Activated CD4-positive, alpha-beta T cell treated with anti-CD3 and anti-CD28 coated beads, Interleukin-2, amount 10 ng/mL, durations not matched to agents 7 days and 5 days (primary cell): ENCODE measurements at places on chromosomes 1 and 21. TPM values are rescaled to one million over a fixed set of nuclear protein-coding genes. Genes with fewer than 3 reads are reported as not detected.

The NR5A2 gene
- total RNA-seq = not detected

The CD48 gene
- total RNA-seq = 309 TPM

The ZBTB8A gene
- total RNA-seq = 0.31 TPM

The HLX gene
- not detected for total RNA-seq

The FCRLB gene
- 0.23 TPM for total RNA-seq

The PGLYRP4 gene
- total RNA-seq = not detected

DNA sequence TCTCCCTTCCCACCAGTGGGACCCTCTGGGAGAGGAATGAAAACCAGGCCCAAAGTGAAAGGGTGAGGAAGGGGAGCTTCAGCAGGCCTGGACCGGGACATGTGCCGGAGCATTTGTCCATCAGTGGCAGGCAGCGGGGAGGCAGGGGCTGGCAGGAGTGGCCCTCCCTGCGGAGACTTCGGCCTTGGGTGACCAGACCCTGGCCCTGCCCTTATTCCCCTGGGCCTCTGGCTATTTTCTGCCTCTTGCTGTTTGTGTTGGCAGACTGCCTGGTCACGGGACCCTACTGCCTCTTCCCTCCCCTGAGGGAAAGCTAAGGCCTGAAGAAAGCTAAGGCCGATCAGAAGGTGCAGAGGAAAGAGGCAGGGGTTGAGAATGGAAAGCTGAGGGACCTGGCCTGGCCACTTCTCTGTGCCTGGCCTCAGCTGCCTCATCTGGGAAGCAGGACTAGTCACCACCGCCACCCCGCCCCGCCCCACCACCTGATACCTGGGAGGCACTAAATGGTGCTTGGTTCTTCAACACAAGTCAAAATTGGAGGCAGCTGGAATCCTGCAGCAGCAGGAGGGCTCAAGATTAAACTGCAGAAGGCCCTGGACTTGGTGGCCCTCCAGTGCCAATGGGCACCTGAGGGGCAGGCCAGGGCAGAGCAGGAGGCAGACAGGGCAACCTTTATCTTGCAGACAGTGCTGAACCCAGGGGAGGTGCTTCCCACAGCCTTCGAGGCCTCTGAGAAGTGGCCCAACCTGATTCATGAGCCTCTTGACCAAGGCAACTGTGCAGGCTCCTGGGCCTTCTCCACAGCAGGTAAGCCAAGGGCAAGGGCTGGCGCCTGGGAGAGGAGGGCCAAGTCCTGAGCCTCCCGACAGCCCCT lies 7.9 kb downstream of the TINAGL1 start:
- peaks cover 2% of the 10 kb centered on the region for H3K4me1 ChIP-seq
- no peaks in the 10 kb centered on the region for H3K36me3 ChIP-seq
- H3K27ac ChIP-seq = no peak overlapping the region
- DNase-seq = no peak

- peaks cover 51% of the 10 kb centered on the region for H3K27me3 ChIP-seq
- H3K4me1 ChIP-seq = peaks cover 26% of the 10 kb centered on the region
- no peaks in the 10 kb centered on the region for H3K36me3 ChIP-seq
- peak; percentile 22 for DNase-seq
- peak within 1 kb of the TSS; percentile 74 for H3K4me3 ChIP-seq
- H3K27ac ChIP-seq = peak within 1 kb of the TSS; percentile 59
These were observed at the start of gene GIPC2 for GRCh38 chr1:78045926-78046778. TSS of gene GIPC2 (plus strand) at chr1:78045966. CDS start at chr1:78046095, 129 bp downstream.

- H3K4me3 ChIP-seq = no peak overlapping the region
- no peaks in the 10 kb centered on the region for H3K36me3 ChIP-seq
- peak; percentile 82 for DNase-seq
- H3K27ac ChIP-seq = no peak overlapping the region
- H3K27me3 ChIP-seq = peaks cover 19% of the 10 kb centered on the region
These were observed 6.9 kb upstream of the GPATCH4 start for GRCh38 chr1:156608036-156608674.

- DNase-seq = no peak
- H3K4me3 ChIP-seq = no peak overlapping the region
- peak overlapping the region; percentile 89 for H3K27ac ChIP-seq
- peaks cover 51% of the 10 kb centered on the region for H3K36me3 ChIP-seq
These were observed 93.7 kb downstream of the ITPKB start for GRCh38 chr1:226645279-226645976.

GRCh38 chr1:82503822-82504221 lies 703.1 kb downstream of the ADGRL2 start:
- H3K4me3 ChIP-seq = no peak overlapping the region
- no peaks in the 10 kb centered on the region for H3K4me1 ChIP-seq
- H3K27me3 ChIP-seq = no peaks in the 10 kb centered on the region
- no peak overlapping the region for H3K27ac ChIP-seq

- peak overlapping the region; percentile 99 for H3K4me3 ChIP-seq
- H3K27me3 ChIP-seq = no peaks in the 10 kb centered on the region
- DNase-seq = no peak
- H3K36me3 ChIP-seq = peaks cover 78% of the 10 kb centered on the region
These were observed 5.6 kb downstream of the PPP1R15B start for GRCh38 chr1:204405988-204406387.

- H3K4me1 ChIP-seq = peaks cover 78% of the 10 kb centered on the region
- peak overlapping the region; percentile 84 for H3K4me3 ChIP-seq
- H3K36me3 ChIP-seq = peaks cover 7% of the 10 kb centered on the region
- DNase-seq = peak; percentile 81
These were observed 32.7 kb upstream of the WASF2 start for GRCh38 chr1:27522432-27523336.

DNA sequence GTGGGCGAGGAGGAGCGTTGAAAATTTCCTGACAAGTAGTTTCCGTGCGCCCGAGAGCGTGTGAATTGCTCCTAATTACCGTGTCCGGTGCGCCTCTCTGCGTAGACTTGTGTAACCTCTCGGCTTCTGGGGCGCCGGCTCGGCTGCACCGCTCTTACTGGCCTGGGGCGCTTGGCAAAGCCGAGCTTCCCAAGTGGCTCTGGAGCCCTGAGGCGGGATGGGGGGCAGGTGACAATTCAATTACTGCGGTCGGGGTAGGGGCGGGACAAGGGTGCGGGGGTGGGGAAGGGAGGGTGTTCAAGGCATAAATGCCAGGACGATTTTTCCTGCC lies 392 bp upstream of the DMRTA2 start:
- peak overlapping the region; percentile 76 for H3K4me3 ChIP-seq
- DNase-seq = peak; percentile 33
- H3K36me3 ChIP-seq = peaks cover 12% of the 10 kb centered on the region
- H3K4me1 ChIP-seq = peaks cover 47% of the 10 kb centered on the region

DNA sequence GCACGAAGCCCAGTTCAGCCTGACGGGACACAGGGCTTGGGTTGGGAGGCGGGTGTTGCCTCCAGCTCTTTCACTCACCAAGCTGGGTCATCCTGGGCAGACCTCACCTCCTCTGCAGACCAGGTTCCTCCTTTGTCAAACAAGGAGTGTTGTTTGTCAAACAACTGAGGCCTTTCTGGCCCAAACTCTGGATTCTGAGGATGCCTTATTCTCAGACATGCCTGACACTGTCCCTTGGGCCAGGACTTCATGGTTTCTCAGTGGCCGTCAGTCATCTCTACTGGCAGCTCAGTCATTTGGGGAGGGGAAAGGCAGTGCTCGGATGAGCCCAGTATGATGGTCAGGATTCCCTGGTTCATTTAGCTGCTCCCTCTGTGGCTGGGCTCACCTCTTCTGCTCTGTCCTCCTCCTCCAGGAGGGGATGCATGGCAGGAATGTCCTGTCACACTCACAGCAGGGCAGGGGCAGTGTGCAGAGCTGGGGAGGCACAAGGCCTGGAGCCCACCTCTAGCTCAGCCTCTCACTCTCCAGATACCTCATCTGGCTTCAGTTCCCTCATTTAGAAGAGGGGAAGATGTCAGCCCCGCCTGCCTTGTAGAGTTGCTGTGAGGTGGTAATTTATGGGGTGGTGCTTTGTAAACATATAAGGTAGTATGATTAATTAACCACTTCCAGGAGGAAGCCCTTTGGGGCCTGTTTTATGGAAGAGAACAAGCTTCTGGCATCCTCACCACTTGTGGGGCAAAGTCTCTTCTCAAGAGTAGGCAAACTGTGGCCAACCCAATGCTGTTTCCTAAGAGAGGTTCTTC lies 20.6 kb downstream of the SLC2A1 start:
- no peaks in the 10 kb centered on the region for H3K27me3 ChIP-seq
- H3K4me3 ChIP-seq = peak overlapping the region; percentile 29
- H3K36me3 ChIP-seq = peaks cover 90% of the 10 kb centered on the region
- DNase-seq = peak; percentile 37
- H3K27ac ChIP-seq = peak overlapping the region; percentile 99

- H3K36me3 ChIP-seq = peaks cover 41% of the 10 kb centered on the region
- H3K4me1 ChIP-seq = peaks cover 31% of the 10 kb centered on the region
- no peak for DNase-seq
- H3K4me3 ChIP-seq = peak overlapping the region; percentile 67
- peak overlapping the region; percentile 96 for H3K27ac ChIP-seq
These were observed 25.0 kb upstream of the PHTF1 start for GRCh38 chr1:113784104-113784779.

DNA sequence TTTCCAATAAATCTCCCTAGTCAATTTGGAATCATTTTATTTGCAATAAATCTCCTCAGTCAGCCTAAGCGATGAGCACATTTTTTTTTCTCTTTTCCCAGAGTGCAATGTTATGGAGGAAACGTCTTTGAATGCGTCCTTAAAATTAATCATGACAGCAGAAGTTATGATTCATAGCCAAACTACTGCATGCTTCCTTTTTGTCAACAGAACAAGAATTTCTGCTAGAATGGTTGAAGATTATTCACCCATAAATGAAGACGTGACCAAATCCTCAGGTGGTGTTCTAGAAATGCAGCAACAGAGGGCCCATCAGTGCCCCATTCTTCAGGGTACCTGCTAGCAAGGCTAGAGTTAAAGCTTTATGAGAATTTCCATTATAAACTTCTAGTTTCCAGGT lies 407.9 kb upstream of the PKN2 start:
- DNase-seq = no peak
- H3K27ac ChIP-seq = no peak overlapping the region
- no peaks in the 10 kb centered on the region for H3K4me1 ChIP-seq
- H3K27me3 ChIP-seq = no peaks in the 10 kb centered on the region

GRCh38 chr1:202575918-202576653 lies 134.2 kb downstream of the SYT2 start:
- no peaks in the 10 kb centered on the region for H3K27me3 ChIP-seq
- H3K4me1 ChIP-seq = no peaks in the 10 kb centered on the region
- DNase-seq = no peak
- peaks cover 3% of the 10 kb centered on the region for H3K36me3 ChIP-seq
- H3K4me3 ChIP-seq = no peak overlapping the region
- no peak overlapping the region for H3K27ac ChIP-seq

DNA sequence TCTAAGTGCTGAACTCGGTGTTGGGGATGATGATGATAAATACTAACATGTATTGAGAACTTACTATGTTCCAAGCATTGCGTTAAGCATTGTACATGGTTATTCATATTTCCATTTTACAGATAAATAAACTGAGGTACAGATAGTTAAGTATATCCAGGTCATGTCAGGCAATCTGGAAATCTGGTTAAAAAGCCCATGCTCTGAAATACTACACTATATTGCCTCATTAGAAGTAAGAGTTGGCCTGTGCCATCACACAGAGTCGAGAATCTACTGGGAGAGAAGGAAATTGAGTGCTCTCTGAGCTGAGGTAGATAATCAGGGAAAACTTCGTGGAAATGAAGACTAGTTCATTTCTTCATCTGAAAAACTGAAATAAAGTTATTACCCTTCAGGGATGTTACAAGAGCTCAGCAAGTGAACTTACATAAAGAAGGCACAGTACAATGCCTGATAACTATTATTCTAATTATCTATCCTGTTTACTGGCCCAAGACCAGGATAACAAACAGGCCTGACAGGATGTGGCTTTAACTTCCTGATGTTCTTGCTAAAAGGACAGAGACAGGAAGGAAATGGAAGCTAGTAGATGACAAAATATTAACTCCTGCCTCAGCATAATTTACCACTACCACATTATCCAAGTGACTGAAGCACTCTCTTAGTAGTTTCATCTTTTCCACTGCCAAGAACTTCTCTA lies 85.6 kb downstream of the EPS15 start:
- H3K27me3 ChIP-seq = no peaks in the 10 kb centered on the region
- H3K4me3 ChIP-seq = no peak overlapping the region
- peaks cover 40% of the 10 kb centered on the region for H3K36me3 ChIP-seq
- H3K27ac ChIP-seq = no peak overlapping the region

DNA sequence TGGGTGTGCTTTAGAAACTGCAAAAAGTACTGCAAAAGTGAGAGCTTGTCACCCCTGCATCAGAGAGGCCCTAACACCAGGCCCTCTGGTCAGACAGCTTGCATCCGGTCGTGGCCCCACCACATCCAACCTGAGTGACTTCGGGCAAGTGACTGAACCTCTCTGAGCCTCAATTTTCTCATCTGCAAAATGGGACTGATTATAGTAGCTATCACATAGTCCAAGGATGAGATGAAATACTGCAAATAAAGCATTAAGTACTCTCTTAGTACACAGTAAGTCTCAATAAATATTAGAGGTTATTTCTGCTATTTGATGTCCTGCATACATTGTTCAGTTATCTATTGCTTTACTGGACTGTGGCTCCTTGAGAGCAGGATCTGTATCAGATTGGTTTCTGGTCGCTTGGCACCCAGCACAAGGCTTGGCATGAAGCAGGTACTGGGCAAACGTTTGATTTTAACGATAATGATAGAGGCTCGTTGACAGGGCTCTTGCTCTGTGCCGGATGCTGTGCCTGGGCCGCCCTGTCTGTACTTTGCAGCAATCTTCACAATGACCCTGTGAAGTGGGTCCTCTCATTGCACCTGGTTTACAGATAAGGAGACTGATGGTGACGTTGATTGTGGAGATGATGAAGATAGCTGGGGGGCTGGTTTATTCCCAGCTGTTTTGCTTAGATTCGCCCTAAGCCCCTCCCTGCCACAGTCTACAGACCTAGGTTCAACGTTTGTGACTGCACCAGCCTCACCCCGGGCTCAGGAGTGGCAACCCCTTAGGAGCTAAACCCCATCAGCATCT lies 43.6 kb downstream of the RAP1GAP start:
- DNase-seq = no peak
- H3K4me3 ChIP-seq = no peak overlapping the region
- H3K27me3 ChIP-seq = peaks cover 15% of the 10 kb centered on the region

- H3K4me3 ChIP-seq = peak overlapping the region; percentile 83
- peak overlapping the region; percentile 90 for H3K27ac ChIP-seq
- H3K4me1 ChIP-seq = peaks cover 43% of the 10 kb centered on the region
- peaks cover 12% of the 10 kb centered on the region for H3K36me3 ChIP-seq
- no peak for DNase-seq
- peaks cover 4% of the 10 kb centered on the region for H3K27me3 ChIP-seq
These were observed 1.5 kb downstream of the EDEM3 start for GRCh38 chr1:184753117-184753516.
